ENCODE measurements at places on chromosomes 7 and 10.

DNA sequence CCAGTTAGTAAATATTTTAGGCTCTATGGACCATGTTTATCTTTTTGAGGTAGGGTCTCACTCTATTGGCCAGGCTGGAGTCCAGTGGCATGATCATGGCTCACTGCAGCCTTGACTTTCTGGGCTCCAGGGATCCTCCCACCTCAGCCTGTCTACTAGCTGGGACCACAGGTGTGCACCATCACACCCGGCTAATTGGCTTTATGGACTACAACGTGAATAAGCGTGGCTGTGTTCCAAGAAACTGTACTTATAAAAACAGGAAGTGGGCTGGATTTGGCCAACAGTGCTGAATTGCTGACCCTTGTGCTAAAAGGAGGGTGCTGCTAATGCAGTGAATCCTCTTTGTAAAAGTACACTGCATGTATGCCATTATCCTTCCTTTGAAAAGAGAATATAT, 111.7 kb upstream of the CDK13 start:
- DNase-seq: no peak
- no peak overlapping the region for H3K27ac ChIP-seq
- H3K27me3 ChIP-seq: peaks cover 58% of the 10 kb centered on the region
- H3K36me3 ChIP-seq: no peaks in the 10 kb centered on the region
- no peak overlapping the region for H3K4me3 ChIP-seq

DNA sequence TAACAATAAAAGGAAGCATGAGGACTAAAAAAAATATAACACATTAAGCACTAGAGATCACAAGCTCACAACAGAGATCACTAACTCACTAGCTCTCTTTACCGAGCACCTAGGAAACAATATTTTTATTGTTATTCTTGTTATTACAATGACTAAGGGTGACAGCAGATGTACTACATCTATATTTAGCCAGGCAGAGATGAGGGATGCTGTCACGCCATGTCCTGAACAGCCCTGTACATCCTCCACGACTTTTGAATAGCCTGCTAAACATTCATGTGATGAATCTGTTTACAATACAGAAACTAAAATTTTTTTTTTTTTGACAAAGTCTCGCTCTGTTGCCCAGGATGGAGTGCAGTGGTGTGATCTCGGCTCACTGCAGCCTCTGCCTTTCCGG, 22.7 kb downstream of the FAM133B start:
- no peak for DNase-seq
- H3K27me3 ChIP-seq: no peaks in the 10 kb centered on the region
- H3K36me3 ChIP-seq: peaks cover 63% of the 10 kb centered on the region

- no peak overlapping the region for H3K4me3 ChIP-seq
- no peak for DNase-seq
- no peaks in the 10 kb centered on the region for H3K4me1 ChIP-seq
- no peaks in the 10 kb centered on the region for H3K36me3 ChIP-seq
Observed at GRCh38 chr7:157595086-157595855, 258.5 kb downstream of the DNAJB6 start.

GRCh38 chr7:132441935-132442334, 134.3 kb downstream of the PLXNA4 start:
- H3K36me3 ChIP-seq: peaks cover 4% of the 10 kb centered on the region
- H3K4me3 ChIP-seq: no peak overlapping the region
- peaks cover 20% of the 10 kb centered on the region for H3K27me3 ChIP-seq
- DNase-seq: no peak

- no peaks in the 10 kb centered on the region for H3K36me3 ChIP-seq
- H3K27ac ChIP-seq: no peak overlapping the region
- peaks cover 5% of the 10 kb centered on the region for H3K4me1 ChIP-seq
- H3K4me3 ChIP-seq: no peak overlapping the region
- H3K27me3 ChIP-seq: peaks cover 41% of the 10 kb centered on the region
Observed at GRCh38 chr10:88800152-88801125, 2.1 kb upstream of the LIPM start.

DNA sequence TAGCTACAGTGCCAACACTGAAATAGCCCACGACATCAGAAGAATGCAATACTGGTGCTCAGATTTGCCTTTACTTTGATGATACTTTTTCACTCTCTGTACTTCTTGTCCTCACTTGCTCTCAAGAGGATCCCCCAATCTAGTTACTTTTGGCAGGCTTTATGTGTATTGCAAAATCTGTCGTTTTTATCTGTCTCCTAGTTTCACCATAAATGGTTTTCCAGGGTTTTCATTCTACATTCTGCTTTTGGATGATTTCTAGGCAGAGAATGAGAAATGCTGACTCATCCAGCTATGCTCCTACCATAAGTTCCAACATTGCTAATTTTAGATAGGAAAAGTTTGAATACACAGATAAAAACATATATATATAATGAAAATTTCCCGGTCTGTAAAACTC, 659.5 kb upstream of the NRG3 start:
- DNase-seq: no peak
- no peaks in the 10 kb centered on the region for H3K4me1 ChIP-seq
- no peaks in the 10 kb centered on the region for H3K36me3 ChIP-seq
- no peak overlapping the region for H3K27ac ChIP-seq
- H3K27me3 ChIP-seq: no peaks in the 10 kb centered on the region
- H3K4me3 ChIP-seq: no peak overlapping the region

- no peak overlapping the region for H3K4me3 ChIP-seq
- no peaks in the 10 kb centered on the region for H3K4me1 ChIP-seq
- peaks cover 6% of the 10 kb centered on the region for H3K27me3 ChIP-seq
- no peak for DNase-seq
- H3K36me3 ChIP-seq: no peaks in the 10 kb centered on the region
Observed at GRCh38 chr7:96973986-96974385, 31.4 kb upstream of the DLX6 start.

DNA sequence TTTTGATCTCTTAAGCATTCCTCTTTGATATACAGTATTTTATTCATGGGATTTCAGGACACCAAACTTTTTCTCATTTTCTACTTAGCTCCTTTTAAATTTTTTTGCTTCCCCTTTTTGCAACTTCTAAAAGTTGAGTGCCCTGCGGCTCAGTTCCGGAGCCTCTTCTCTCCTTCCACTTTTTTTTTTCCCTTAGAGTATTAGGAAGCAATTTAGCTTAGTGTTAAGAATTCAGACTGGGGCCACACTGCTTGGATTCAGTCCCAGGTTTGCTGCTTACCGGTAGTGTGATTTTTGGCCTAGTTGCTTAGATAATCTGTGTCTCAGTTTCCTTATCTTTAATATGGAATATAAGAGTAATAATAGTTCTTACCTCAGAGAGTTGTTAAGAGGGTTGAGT, 3.4 kb downstream of the STAM start:
- H3K27ac ChIP-seq: peak overlapping the region; percentile 93
- H3K4me1 ChIP-seq: peaks cover 80% of the 10 kb centered on the region
- DNase-seq: no peak
- peak overlapping the region; percentile 51 for H3K4me3 ChIP-seq
- no peaks in the 10 kb centered on the region for H3K27me3 ChIP-seq

- no peaks in the 10 kb centered on the region for H3K36me3 ChIP-seq
- H3K4me3 ChIP-seq: no peak overlapping the region
- no peak for DNase-seq
Observed at GRCh38 chr7:97506728-97507127, 225.2 kb upstream of the TAC1 start.

DNA sequence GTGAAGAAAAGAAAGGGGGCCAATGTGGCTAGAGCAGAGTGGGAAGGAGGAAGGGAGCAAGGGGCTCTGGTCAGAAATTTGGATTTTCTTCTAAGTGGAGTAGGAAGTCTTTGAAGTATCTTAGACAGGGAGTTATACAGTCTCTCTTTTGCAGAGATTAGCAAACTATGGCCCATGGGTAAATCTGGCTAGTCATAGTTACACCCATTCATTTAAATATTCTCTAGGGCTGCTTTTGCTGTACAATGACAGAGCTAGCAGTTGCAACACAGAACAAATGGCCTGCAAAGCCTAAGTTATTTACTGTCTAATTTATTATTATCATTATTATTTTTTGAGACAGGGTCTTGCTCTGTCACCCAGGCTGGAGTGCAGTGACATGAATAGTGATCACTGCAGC, 10.5 kb upstream of the LAMB4 start:
- no peak for DNase-seq
- no peaks in the 10 kb centered on the region for H3K36me3 ChIP-seq
- no peak overlapping the region for H3K27ac ChIP-seq
- peaks cover 5% of the 10 kb centered on the region for H3K4me1 ChIP-seq
- H3K4me3 ChIP-seq: no peak overlapping the region

GRCh38 chr7:104225451-104225850, 17.6 kb upstream of the ORC5 start:
- DNase-seq: no peak
- peaks cover 22% of the 10 kb centered on the region for H3K27me3 ChIP-seq
- no peaks in the 10 kb centered on the region for H3K4me1 ChIP-seq
- no peaks in the 10 kb centered on the region for H3K36me3 ChIP-seq

- H3K27ac ChIP-seq: no peak overlapping the region
- peaks cover 75% of the 10 kb centered on the region for H3K27me3 ChIP-seq
- H3K4me1 ChIP-seq: no peaks in the 10 kb centered on the region
- H3K36me3 ChIP-seq: no peaks in the 10 kb centered on the region
- no peak overlapping the region for H3K4me3 ChIP-seq
Observed at GRCh38 chr10:99521765-99522469, 10.8 kb upstream of the NKX2-3 start.

DNA sequence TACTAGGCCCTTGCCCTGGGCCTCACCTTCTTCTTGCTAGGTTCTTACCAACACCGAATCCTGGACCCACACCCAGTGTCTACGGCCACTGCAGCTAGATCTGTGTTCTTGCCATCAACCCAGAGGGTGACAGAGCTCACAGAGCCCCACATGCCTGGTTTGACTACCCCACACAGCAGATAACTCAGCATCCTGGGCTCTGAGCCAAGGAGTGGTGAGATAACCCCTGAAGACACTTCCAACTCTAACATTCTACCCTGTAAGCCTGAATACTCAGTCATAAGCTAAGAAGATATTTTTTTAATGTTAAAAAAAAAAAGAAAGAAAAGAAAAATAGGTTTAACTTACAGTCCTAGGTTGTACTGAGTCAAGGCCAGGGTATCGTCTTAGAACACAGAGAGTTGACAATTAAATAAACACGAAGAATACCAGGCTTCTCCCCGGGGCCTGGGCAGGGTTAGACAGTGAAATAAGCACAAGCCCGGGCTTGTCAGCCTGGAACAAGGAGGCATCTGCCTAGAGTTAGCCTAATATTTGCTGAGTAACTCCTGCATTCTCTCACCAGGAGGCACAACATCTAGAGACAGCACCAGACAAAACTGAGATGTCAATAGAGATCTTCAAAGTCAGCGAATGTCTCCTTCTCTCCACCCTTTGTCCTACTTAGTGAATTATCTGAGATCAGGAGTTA, 556.5 kb upstream of the LRRN3 start:
- no peak overlapping the region for H3K27ac ChIP-seq
- H3K4me1 ChIP-seq: no peaks in the 10 kb centered on the region
- H3K27me3 ChIP-seq: no peaks in the 10 kb centered on the region
- no peaks in the 10 kb centered on the region for H3K36me3 ChIP-seq
- no peak for DNase-seq

GRCh38 chr7:46738165-46738564, 817.1 kb upstream of the IGFBP3 start:
- H3K4me1 ChIP-seq: no peaks in the 10 kb centered on the region
- DNase-seq: no peak
- no peak overlapping the region for H3K27ac ChIP-seq
- no peaks in the 10 kb centered on the region for H3K27me3 ChIP-seq
- no peak overlapping the region for H3K4me3 ChIP-seq
- no peaks in the 10 kb centered on the region for H3K36me3 ChIP-seq

DNA sequence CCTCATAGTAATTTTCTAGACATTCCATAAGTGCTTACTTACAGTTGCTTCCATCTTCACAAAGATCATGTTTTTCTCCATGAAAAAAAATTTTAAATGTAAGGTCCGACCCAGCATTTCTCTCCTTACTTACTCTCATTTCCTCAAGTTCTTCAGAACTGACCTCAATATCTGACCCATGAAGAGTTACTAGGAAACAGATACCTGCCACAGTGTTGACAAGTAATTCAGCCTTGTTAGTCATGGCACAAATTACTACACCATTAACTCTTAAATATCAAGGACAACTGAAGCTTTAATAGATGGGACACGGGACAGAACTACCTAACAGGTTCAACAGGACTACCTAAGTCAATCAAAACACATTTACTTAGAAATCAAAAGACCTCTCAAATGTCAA, 316.2 kb downstream of the POM121L12 start:
- no peaks in the 10 kb centered on the region for H3K4me1 ChIP-seq
- H3K27ac ChIP-seq: no peak overlapping the region
- no peaks in the 10 kb centered on the region for H3K36me3 ChIP-seq
- DNase-seq: no peak
- H3K27me3 ChIP-seq: no peaks in the 10 kb centered on the region
- H3K4me3 ChIP-seq: no peak overlapping the region

GRCh38 chr10:99449023-99449422, 18.6 kb upstream of the GOT1 start:
- no peak overlapping the region for H3K27ac ChIP-seq
- no peak overlapping the region for H3K4me3 ChIP-seq
- no peak for DNase-seq
- peaks cover 41% of the 10 kb centered on the region for H3K27me3 ChIP-seq
- no peaks in the 10 kb centered on the region for H3K36me3 ChIP-seq
- no peaks in the 10 kb centered on the region for H3K4me1 ChIP-seq

- no peaks in the 10 kb centered on the region for H3K36me3 ChIP-seq
- DNase-seq: no peak
- no peak overlapping the region for H3K4me3 ChIP-seq
- H3K4me1 ChIP-seq: no peaks in the 10 kb centered on the region
- peaks cover 18% of the 10 kb centered on the region for H3K27me3 ChIP-seq
- no peak overlapping the region for H3K27ac ChIP-seq
Observed at GRCh38 chr7:38070718-38071117, 107.3 kb upstream of the STARD3NL start.

DNA sequence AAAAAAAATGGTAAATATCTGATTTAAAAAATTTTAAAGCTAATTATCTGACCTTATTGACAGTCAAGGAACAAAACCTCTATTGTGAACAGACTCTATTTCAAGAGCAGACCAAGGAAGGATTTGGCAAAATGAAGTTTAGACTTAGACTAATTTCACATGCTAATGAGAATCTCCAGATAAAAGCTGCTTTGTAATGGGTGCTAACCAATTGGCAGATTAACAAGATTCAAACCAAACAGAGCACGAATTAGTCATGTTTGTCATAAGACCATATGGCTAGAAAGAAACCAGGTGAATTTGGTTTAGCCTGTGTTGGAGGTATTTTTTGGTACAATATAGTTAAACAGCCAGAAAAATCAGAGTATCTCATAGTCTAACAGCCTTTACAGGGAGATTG, 429.1 kb upstream of the NFE2L3 start:
- no peaks in the 10 kb centered on the region for H3K36me3 ChIP-seq
- H3K27me3 ChIP-seq: peaks cover 8% of the 10 kb centered on the region
- no peak overlapping the region for H3K27ac ChIP-seq
- H3K4me3 ChIP-seq: no peak overlapping the region
- no peaks in the 10 kb centered on the region for H3K4me1 ChIP-seq

- peaks cover 30% of the 10 kb centered on the region for H3K36me3 ChIP-seq
- no peak overlapping the region for H3K27ac ChIP-seq
- H3K4me3 ChIP-seq: no peak overlapping the region
Observed at GRCh38 chr7:137886281-137886680, 39.5 kb upstream of the DGKI start.

DNA sequence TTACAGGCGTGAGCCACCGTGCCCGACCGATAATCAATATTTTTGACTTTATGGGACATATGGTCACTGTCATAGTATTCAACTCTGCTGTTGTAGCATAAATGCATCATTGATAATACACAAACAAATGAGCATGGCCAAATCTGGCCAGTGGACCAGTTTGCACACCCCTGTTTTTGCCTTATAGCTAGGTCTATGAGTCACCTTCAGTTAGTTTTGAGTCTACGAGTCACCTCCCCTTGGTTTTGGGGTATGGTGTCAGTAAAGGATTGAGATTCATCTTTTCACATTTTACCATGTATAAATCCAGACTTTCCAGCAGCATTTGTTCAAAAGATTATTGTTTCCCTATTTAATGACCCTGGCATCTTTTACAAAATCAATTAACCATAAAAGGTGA, 362.5 kb upstream of the NRP1 start:
- no peaks in the 10 kb centered on the region for H3K36me3 ChIP-seq
- no peak overlapping the region for H3K27ac ChIP-seq
- no peak for DNase-seq
- H3K27me3 ChIP-seq: peaks cover 1% of the 10 kb centered on the region
- no peak overlapping the region for H3K4me3 ChIP-seq

Data from activated CD4-positive, alpha-beta memory T cell treated with anti-CD3 and anti-CD28 coated beads, Interleukin-2, amount 10 ng/mL, durations not matched to agents 7 days and 5 days (primary cell).